ENCODE measurements at places on chromosomes 7 and 10.

DNA sequence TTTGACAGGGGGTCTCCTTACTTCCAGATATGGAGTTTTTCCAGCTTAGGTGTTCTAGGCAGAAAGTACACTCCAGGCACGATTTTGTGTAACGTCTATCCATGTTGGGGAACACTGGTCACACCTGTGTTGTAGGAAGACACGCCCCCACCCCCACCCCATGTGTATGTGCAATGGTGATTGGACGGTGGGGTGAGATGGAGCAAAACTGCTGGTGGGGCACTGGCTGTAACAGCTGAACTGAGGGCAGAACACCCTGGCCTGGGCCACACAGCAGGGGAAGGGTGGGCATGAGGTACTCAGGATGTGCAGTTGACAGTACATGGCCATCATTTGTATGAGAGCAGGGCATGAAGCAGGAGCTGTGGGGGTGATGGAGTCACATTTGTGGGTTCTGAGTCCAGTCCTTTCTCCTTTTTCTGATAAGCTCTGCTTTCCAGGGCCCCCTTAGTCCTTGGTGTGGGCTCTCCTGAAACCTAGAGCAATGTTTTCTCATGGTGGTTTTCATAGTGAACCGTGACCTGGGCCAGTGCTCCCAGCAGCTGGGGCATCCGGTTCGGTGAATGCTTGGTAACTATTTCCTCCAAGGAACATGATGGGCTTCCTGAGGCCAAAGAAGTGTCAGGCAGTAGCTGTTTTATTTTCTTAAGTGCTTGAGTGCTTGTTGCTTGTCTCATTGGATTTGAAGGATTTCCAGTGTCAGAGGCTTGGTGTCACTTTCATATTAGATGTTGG is 63.4 kb upstream of the AQP1 start:
- no peak for DNase-seq

GRCh38 chr7:94901981-94902380 is 5.4 kb upstream of the PPP1R9A start:
- DNase-seq, result no peak

GRCh38 chr7:79622781-79623180 is 169.3 kb upstream of the MAGI2 start:
- no peak for DNase-seq

GRCh38 chr10:133378251-133379096 is 588 bp upstream of the PAOX start:
- DNase-seq, result peak; percentile 38

- no peak for DNase-seq
Measured at GRCh38 chr10:58262766-58263165, 4.9 kb downstream of the IPMK start.

DNA sequence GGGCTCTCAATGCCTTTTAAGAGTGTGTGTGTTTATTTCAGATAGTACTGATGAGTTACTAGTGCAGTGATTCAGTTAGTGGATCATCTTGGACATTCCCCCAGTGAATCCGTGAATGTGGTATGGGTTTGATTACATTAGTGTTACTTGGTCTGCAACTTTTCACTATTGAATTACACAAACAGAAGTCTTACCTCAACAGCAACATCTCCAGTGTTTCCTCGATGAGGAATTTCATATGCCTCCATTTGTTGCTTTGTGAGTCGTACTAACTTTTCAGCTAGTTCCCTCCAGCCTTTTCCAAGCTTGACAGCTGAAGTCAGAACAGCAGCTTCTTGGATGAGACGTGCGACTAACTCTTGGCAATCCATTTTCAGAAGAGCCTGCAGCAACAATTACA is 63.2 kb downstream of the MACC1 start:
- DNase-seq, result no peak
